ENCODE measurements at places on chromosomes 4 and X.

GRCh38 chr4:122715221-122715620 is 17.3 kb upstream of the BBS12 start:
- DNase-seq: no peak

DNA sequence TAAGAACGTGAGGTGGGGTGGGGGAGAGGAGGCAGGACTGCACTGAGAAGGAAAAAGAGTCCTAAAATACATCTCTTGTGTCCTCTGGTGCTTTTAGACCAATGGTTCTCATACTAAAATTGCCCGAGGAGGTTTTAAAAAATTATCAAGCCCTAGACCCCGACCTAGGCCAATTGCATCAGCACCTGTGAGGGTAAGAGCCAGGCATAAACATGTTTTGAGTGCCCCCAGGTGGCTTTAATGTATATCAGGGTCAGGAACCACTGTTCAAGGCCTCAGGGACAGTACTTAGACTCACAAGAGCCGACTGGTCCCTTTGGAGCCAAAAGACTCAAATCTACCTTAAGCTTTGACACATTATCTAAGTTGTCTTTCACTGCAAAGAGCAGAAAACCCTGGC is 37.5 kb upstream of the TMEM150C start:
- DNase-seq: no peak

- no peak for DNase-seq
Measured at GRCh38 chr4:4869731-4870571, 10.5 kb downstream of the MSX1 start.

DNA sequence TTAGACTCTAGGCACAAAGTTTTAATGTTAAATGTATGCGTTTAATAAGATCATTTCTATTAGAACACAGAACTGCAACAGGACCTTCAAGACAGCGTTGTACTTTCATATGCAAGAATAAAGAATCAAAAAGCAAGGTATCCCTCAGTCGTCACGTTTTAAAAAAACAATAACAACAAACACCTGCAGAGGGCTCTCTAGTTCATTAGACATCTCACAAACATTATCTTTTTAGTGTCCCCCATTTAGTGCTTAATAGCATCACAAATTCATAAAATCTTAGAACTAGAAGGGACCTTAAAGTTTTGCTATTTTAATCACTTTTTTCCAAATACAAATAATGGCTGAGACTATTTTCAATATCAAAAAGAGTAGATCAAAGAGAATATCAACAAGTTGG is 236.6 kb downstream of the DCHS2 start:
- DNase-seq: no peak

GRCh38 chrX:140815868-140816267 is 106.3 kb downstream of the LINC00632 start:
- DNase-seq: no peak

DNA sequence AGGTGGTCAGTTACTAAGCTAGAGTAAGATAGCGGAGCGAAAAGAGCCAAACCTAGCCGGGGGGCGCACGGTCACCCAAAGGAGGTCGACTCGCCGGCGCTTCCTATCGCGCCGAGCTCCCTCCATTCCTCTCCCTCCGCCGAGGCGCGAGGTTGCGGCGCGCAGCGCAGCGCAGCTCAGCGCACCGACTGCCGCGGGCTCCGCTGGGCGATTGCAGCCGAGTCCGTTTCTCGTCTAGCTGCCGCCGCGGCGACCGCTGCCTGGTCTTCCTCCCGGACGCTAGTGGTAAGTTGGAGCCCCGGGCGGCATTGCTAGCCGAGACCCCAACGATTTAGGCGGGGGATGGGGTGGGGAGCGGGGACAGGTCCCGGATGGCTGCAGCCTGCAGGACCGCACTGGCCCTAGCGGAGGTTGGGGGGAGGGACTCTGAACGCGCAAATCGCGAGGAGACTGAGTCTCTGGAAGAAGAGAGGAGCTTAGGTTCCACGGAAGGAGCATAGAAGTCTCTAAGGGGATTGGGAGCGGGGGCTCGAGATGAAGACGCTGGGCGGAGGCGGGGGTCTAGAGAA is 573 bp downstream of the HTR2C start:
- no peak for DNase-seq

- DNase-seq: no peak
Measured at GRCh38 chr4:7650606-7651385, 216.1 kb upstream of the PSAPL1 start.

Measured in GM10248 (cell line).